ENCODE measurements at places on chromosomes 3 and 15. TPM values are rescaled to one million over a fixed set of nuclear protein-coding genes. Genes with fewer than 3 reads are reported as not detected.

DNA sequence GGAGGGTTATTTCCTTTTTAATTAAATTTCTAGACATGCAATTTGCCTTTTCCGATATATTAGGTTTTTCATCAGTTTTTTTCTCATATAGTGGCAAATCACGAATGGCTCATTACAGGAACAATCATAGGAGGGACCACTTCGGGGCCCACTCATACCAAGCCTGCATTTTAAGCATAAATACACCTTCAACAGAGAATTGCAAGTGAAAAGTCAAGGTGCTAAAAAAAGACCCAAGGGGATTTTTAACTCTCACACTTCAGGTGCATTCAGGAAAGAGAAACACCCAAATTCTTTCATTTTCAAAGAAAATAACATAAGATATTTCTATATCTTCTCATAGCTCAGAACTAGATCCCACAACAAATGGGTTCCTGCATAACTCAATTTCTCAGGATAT, 979.6 kb upstream of the NR2F2 start:
- no peak for DNase-seq

- no peak for DNase-seq
Observed at GRCh38 chr3:195762249-195762585, 41.4 kb downstream of the MUC20 start.

Gene BUB1B
- 3.5 TPM for total RNA-seq

- DNase-seq, result no peak
Observed at GRCh38 chr3:12798559-12799179, 2.2 kb downstream of the CAND2 start.

GRCh38 chr3:81776643-81777042, 15.2 kb upstream of the GBE1 start:
- no peak for DNase-seq

- no peak for DNase-seq
Observed at GRCh38 chr3:168847291-168847883, 751.7 kb upstream of the GOLIM4 start.

DNA sequence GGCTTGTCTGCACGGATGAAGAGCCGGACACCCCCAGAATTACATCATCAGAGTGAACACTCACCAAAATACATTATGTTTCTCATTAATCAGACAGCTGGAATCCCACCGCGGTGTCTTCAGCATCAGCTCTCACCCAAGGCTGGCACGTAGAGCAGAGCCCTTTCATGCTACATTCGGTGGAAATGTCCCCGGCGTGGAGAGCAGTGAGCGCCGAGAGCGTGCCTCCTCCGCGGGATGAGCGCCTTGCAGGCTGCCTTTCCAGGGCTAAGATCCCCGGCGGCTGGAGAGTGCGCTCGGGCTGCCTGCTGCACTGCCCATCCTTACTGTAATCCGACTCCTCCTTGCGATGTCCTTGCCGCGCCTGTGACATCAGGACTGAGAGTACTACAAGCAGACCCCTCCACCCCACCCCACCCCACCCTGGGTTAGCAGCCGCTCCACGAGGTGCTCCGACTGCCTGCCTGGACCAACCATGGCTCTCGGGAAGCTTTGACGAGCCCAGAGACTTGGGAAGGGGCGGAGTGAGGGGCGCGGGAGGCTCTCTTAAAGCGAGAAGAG, at the start of gene ZNF385D:
ZNF385D (minus strand) TSS at position 380 of the 561 bp plus-strand sequence; CDS start at position 86, 294 bp downstream.
- peak; percentile 15 for DNase-seq

Gene CHAC1
- total RNA-seq, result 7.3 TPM

GRCh38 chr3:101780661-101781060, 1.6 kb downstream of the NXPE3 start:
- no peak for DNase-seq

DNA sequence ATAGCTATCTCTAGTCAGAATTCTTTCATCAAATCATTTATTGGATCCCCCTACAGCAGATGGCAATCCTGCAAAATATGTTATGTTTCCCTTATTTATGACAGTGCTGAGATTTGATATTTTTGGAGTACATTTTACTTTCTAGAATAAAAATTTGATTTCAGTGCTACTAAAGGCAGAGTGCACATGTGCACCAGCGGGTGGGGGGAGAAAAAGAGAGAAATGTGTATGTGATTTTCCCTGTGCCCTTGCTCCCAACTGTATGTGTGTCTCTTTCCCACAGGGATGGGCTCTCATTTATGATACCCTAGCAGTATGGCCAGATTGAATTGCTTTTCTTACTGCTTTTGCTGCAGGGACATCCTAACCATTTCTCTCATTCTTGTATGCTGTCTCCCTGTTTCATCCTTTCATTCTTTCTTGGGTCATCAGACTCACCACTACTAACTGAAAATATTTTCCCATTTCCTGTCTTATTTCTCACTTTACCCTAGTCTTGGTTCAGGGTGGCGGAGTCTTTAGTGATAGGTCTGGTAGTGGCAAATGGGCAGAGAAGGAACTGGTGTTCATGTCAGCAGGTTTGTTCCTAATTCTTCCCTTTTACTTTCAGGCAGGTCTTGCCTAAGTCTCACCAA, 140.7 kb downstream of the TCF12 start:
- no peak for DNase-seq

Gene P3H2
- 28.4 TPM for total RNA-seq

DNA sequence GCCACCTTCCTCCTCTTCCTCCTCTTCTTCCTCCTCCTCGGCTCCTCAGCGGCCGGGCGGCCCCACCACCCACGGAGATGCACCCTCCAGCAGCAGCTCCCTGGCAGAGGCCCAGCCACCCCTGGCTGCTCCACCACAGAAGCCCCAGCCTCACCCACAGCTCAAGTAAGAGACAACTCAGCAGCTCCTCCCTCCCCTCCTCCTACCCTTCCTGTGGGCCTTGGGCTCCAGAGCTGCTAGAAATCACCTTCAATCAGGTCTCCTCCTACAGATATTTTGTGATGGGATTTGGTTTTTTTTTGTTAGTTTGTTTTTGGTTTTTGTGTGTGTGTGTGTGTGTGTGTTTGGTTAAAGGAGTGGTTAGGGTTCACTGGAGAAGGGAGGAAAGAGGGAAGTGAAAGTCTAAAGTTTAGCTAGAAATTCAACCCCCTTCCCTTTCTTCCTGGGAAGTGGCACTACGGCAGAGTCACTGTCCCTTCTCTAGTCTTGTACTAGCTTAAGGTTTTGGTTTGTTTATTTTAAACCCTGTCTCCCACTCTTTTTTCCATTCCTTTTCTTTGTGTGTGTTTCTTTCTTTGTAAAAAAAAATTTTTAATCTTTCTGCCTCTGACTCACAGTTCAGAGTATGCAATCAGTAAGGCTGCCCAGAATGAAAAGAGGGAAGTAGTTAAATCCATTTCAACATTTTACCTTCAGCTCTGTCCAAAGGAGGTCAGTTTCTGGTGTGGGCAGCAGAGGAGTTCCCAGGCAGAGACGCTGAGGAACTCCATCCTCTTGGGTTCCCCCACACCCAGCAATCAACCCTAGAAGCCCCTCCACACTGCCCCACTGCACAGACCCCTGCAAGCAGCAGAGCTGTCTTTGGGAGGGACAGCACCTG, 29.0 kb upstream of the TIMP4 start:
- DNase-seq, result no peak

DNA sequence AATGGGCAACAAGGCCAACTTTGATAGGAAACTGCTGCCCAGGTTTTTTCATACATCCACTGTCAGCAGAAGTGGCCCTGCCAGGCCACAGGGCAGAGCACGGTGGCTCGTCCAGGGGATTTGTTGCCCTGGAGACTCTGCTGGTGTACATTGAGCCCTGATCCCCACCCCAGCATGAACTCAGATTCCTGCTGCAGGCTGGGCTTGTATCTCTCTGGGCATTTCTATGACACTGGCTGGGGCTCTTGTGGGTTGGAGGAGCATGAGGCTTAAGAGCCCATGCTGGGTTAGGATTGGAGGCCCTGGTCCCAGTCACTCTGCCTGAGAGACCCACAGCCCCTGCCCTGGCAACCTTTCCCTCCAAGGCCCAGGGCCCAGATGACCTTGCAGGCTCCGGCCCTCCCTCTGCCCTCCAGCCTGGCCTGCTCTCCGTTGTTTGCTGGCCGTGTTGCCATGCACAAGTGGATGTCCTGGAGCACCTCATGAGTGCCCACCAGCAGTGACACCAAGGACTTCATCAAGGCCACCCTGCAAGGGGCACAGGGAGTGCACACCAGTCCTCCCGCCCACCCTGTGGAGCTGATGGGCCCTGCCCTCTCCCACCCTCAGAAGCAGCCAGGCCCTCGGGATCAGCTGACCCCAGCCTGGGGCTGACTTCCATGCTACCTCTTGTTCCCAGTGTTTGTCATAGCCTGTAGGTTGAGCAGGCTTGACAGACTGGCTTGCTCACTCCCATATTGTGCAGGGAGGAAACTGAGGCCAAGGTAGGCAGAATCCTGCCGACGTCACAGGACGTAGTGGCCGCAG, 58.2 kb downstream of the ZNF445 start:
- no peak for DNase-seq

Gene CCDC51
- total RNA-seq, result 15.2 TPM

DNA sequence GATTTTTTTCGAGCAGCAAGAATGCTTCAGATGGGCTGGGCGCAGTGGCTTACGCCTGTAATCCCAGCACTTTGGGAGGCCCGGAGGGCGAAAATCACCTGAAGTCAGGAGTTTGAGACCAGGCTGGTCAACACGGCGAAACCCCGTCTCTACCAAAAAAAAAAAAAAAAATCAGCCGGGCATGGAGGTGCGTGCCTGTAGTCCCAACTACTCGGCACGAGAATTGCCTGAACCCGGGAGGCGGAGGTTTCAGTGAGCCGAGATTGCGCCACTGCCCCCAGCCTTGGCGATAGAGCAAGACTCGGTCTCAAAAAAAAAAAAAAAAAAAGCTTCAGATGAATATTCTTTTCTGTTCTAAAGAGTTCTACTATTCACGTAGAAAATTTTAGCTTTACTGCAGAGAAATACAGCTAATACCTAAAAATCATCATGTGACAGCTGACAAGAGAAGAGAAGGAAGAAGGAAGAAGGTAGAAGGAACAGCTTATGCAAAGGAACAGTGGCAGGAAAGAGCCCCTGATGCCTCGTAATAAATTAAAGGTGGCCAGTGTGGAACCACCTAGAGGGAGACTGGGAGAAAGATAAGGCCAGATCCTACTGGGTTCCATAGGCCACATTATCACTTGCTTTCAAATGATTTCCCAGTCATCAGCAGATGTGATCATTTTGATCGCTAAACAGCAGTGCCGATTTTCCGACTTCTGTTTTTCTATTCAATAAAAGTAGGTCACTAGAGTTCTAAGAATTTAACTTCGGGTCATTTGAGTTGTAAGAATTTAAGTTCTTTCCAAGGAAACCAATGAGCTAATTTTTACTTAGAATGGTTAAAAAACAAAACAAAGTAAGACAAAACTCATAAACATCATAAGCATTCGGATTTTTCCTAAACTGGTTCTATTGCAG, 1.5 kb downstream of the CMTM6 start:
- DNase-seq, result no peak

DNA sequence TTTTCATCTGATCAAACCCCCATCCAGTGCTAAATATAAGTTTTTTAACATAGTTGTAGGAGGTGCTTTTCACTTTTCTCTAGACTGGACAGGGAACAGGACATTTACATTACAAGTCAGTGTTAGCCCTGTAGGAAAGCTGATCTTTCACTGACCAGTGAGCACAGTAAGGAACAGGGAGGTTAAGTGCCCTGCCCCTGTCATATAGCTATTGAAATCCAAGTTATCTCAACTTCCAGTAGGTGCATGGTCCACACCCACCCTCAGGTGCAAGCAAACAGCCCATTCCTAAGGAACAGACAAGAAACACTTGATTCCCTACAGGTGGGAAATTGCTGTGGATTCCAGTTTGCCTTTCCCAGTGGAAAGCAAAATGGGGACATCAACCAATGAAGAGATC, 79.1 kb upstream of the EIF1B start:
- no peak for DNase-seq

DNA sequence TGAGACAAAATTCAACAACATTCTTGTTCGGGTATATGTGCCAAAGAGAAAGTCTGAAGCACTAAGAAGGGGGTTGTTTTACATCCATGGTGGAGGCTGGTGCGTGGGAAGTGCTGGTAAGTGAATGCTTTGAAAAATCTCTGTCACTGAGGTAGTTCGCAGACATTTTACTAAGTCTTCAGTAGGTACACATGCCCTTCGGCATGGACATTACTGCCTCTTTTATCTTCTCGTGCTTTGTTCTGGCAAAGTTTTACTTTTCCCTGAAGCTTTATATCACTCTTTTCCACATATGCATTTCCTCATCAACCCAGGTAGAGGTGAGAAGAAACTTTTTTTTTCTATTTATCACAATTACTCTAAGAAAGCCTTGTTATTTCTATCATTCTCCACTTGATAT, 3.6 kb downstream of the AADAC start:
- no peak for DNase-seq

DNA sequence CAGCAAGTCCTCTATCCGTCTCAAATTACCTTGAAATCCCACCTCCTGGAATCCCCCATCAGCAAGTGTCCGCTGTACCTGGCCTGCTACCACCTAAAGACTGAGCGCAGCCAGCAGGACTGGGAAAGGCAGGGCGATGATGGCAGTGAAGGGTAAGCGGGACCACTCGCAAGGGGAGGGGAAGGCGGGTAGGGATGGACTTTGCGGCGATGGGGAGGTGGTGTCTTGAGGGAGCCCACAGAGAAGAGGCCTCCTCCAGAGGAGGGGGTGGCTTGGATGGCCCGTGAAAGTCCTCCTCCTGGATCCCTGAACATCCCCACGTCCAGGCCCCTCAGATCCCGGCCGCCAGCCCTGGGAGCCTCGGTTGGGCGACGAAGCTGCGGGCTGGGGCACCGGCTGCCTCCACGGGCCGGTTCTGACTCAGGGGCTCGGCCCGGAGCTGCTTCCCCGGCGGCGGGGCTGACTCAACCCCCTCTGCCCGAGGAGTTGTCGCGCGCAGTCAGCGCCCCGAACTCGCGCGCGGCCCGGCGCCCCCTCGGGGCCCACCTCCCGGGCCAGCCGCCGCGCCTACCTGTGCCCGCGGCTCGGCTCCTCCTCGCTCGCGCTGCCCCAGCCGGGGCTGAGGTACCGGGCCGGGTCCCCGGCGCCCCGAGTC, 512 bp downstream of the LARP6 start:
- no peak for DNase-seq

GRCh38 chr3:177482048-177482691, 284.9 kb upstream of the TBL1XR1 start:
- no peak for DNase-seq

Gene BNC1
- total RNA-seq, result 0.49 TPM

Gene SLC9C1
- not detected for total RNA-seq

GRCh38 chr3:81778678-81779182, 17.3 kb upstream of the GBE1 start:
- DNase-seq, result no peak

- no peak for DNase-seq
Observed at GRCh38 chr15:99445272-99445850, 120.4 kb upstream of the MEF2A start.
